ENCODE measurements at places on chromosomes 6 and 20.

DNA sequence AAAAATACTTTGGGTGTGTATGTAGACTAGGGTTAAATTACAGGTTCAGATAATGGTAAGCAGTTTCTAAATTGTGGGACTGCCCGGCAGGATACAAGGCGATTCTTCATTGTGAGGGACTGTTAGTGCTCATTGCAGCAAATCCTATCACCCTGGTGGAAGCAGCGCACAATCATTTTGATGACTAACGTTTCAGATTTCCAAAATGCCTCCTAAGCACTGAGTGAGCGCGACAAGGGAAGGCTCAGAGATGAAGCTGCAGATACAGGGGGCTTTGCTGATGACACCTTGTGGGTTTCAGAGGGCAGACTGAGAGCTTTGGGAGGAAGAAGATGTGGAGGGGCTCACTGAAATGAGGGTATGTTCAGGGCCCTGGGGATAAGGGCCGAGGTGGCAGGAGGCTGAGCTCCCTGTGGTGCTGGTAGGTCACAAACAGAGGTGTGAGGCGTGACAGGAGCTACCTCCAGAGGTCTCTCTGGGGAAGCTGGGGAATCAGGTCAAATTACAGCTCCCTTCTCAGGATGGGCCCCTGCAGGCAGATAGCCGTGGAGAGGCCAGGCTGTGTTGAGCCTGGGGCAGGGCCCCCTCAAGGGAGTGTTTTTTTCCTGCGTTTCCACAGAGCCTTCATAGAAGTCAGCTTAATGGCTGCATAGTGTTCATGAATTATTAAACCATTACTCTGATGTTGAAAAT is 84.5 kb upstream of the FYN start:
- no peak for DNase-seq

DNA sequence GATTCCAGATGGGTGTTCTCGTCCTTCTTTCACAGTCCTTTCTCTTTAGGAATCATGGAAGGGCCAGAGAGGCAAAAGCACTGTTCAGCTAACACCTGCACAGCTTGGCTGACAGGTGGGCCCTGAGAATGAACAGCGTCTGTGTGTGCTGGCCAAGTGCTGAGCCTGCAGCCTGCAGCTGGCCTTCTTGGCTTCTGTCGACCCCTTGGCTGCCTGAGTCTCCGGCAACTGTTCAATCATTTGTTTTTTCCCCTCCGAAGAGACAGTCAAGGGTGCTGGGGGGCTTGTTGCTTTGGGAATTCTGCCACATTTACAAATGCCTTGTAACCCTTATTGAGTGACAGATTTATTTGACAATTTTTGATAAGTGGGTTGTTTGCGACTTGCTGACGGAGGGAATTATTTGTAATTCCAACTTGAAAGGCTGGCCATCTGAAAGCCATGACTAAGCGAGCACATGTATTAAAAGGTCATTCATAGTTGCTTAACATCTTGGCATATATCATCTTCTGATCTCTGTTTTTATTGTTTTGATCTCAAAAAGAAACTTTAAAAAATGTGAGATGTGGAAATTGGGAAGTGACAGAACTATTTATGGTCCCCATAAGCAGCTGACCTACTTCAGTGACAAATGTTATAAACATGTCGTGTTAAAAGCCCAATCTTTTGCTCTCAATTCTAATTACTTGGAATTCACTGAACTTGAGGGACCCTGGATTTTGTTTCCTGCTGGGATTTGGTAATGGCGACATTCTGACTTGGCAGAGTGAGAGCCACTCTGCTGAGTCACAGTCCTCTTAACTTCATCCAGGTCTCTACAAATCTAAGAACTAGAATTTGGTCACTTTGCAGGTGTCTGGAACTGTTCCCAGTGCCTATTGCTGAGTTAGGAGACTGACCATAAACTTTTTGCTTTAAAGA is 41.9 kb upstream of the FERMT1 start:
- no peak for DNase-seq

- peak; percentile 64 for DNase-seq
These were observed 26.9 kb downstream of the DDX27 start for GRCh38 chr20:49245921-49246740.

DNA sequence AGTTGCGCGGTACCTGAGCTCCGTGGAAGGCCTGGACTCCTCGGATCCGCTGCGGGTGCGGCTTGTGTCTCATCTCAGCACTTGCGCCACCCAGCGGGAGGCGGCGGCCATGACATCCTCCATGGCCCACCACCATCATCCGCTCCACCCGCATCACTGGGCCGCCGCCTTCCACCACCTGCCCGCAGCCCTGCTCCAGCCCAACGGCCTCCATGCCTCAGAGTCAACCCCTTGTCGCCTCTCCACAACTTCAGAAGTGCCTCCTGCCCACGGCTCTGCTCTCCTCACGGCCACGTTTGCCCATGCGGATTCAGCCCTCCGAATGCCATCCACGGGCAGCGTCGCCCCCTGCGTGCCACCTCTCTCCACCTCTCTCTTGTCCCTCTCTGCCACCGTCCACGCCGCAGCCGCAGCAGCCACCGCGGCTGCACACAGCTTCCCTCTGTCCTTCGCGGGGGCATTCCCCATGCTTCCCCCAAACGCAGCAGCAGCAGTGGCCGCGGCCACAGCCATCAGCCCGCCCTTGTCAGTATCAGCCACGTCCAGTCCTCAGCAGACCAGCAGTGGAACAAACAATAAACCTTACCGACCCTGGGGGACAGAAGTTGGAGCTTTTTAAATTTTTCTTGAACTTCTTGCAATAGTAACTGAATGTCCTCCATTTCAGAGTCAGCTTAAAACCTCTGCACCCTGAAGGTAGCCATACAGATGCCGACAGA is 9.9 kb downstream of the HEY2 start:
- DNase-seq: no peak

GRCh38 chr20:52539891-52540290 is 348.3 kb upstream of the ZFP64 start:
- DNase-seq: no peak

Measured in Kasumi-1 (cell line).